CD4-positive, alpha-beta T cell treated with Interleukin-21 for 1 hour (primary cell): ENCODE measurements at places on chromosomes 12 and 14.

- DNase-seq = no peak
Observed at GRCh38 chr14:68124050-68124449, 304.5 kb downstream of the RAD51B start.

DNA sequence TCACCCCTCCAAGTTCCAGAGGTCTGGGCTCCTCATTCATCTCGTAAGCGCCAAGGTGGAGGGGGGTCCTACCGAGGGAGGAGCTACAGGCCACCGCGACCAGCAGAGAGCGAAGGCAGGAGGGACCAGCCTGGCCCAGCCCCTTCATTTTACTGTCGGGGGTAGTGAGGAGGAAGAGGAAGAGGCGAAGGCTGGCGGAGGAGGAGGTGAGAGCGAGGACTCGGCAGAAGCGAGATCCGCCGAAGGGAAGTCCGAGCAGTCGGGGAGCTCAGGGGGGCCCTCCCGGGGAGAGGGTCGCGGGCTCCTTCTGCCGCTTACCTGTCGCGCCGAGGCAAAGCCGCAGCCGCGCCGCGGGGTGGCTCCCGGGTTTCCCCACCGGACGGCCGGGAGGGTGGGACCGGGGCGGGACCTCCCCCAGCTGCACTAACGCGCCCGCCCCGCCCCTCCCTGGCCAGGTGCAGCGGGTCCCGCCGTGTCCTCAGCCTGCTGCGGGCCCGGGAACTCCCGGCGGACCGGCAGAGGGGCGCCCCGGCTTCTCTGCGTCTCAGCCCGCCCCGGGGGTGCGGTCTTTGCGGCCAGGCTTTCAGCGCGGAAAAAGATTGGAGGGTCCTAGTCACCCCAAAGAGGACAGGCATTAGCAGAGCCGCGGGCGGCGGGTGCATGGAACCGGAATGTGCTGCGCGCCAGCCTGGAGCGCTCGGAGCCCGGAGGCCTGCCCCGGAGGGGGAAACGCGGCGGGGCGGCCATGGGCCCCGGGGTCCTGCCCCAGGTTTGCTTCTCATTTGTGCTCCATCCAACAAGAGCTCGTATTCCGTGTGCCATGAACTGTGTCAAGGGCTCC, at the start of gene GALNT6:
Gene GALNT6 (minus strand): TSS at position 124 of the 841 bp plus-strand sequence. CDS start 11,625 bp downstream, outside the sequence.
- DNase-seq = peak; percentile 81

DNA sequence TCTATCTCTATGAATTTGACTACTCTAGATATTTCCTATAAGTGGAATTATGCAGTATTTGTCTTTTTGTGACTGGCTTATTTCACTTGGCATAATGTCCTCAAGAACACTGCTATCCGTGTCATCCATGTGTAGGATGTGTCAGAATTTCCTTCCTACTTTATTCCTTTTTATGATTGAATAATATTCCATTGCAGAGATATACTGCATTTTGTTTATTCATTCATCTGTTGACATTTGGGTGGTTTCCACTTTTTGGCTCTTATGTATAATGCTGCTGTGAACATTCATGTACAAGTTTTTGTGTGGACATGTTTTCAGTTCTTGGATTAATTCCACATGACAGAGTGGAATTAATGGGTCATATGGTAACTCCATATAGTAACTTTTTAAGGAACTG, 45.7 kb upstream of the ATP2A2 start:
- DNase-seq = no peak

- DNase-seq = no peak
Observed at GRCh38 chr14:29391801-29392200, 535.8 kb downstream of the PRKD1 start.

DNA sequence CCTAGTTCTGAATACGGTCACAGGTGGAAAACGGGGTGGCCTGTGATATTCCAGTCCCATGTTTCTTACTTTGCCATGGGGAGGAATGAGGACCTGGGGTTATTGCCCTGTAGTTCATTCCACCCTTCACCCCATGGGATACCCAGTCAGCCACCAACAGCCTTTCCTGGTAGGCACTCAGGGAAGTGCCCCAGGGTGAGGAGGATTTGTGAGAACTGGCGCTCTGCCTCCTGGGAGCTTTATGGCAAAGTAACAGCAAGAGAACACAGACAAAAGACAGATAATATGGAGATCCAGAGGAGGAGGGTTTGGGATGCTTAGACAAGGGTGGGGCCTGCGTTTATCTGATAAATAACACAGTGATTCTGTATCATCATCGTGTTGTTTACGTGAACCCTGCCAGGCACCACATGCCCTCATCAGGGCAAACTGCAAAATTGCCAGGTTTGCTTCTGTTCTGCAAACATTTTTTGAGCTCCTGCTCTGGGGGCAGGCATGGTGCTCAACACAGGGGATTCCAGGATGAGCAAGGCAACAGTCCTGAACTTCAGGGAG, 223.5 kb downstream of the SLC41A2 start:
- DNase-seq = no peak

DNA sequence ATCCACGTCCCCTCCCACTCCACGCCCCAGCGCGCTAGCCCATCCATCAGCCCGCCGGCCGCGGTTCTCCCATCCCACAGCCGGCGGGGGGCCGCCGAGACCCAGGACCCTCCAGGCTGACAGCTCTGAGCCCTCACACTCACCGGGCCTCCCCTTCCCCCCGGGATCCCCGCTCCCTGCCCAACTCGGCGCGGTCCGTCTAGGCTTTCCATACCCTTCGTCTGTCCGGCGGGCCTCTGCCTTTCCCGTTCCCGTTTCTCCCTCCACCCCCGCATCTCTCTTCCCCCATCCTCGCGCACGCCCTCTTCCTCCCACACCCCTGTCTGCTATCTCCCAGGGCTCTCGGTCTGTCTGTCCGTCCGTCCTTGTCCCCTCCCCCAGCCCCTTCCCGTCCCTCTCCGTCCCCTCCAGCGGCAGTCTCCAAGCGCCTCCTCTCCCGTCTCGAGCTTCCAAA, 726 bp downstream of the ZFHX2 start:
- no peak for DNase-seq

GRCh38 chr12:63897931-63898330, 53.4 kb downstream of the SRGAP1 start:
- no peak for DNase-seq

- DNase-seq = no peak
Observed at GRCh38 chr14:49203676-49204075, 382.5 kb downstream of the RPS29 start.

DNA sequence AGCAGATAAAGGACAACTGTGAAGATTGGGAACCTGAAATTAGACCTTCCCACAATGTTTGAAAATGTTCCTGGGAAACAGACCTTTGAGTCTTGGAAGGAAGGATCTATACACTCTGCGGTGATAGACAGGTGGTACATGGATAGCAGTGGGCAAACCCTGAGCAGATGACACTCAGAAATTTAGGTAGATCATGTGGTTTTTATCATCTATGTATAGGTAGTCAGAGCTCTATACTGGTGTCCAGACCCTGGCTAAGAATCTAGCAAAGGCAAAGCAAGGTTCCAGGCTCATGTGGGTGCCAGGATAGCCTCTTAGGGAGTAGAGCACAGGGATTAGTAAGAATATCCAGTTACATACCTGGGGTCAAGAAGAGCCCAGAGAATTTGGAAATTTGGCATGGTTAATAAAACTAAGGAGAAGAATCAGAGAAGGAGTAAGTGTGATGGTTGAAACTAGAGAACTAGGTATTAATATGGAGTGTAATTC, 331.2 kb upstream of the FBXO33 start:
- no peak for DNase-seq

DNA sequence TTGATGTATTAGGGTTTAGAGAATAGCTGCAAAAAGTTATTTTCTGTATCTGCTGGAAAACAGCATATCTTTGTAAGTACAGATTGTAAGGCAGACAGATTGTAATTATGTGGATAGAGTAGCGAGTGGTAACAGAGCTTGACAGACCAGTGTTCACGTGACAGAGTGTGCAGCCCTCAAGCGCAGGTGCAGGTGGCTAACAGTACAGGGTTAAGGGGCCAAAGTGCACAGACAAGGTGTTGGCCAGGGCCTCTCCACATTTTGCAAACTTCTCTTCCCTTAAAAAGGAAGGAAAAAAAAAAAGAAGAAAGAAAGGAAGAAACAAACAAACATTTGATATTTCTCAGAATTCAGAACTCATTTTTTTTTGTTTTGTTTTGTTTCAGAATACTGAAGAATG, 25.2 kb upstream of the KLHL42 start:
- no peak for DNase-seq

DNA sequence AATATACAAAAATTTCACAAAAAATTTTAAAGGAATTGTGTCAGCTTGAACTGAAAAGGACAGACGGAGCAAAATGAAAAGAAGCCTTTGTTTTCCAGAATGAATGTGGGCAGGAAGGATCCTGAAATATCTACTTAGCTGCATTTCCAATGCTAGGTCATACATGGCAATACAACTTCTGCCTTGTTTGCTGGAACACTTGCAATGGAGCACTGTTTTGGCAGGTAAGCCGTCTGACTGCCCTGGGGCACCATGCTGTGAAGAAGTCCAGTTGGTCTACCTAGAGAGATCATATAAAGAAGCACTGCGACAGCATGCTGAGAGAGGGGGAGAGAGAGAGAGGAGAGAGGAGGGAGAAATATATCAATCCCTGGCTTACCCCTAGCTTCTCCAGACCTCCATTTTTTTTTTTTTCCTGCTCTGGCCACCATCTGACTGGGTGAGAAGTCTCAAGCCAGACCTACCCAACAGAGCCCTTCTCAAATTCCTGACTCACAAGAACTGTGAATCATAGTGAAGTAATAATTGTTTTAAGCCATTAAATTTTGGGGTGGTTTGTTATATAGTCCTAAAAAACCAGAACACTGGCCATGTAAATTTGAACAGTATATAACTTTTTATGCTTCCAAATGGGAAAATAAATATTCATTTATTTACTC, 97.1 kb upstream of the PRICKLE1 start:
- no peak for DNase-seq

GRCh38 chr12:121089031-121089812, 43.5 kb upstream of the P2RX7 start:
- DNase-seq = no peak

GRCh38 chr14:77031759-77032490, 3.4 kb upstream of the IRF2BPL start:
- no peak for DNase-seq

DNA sequence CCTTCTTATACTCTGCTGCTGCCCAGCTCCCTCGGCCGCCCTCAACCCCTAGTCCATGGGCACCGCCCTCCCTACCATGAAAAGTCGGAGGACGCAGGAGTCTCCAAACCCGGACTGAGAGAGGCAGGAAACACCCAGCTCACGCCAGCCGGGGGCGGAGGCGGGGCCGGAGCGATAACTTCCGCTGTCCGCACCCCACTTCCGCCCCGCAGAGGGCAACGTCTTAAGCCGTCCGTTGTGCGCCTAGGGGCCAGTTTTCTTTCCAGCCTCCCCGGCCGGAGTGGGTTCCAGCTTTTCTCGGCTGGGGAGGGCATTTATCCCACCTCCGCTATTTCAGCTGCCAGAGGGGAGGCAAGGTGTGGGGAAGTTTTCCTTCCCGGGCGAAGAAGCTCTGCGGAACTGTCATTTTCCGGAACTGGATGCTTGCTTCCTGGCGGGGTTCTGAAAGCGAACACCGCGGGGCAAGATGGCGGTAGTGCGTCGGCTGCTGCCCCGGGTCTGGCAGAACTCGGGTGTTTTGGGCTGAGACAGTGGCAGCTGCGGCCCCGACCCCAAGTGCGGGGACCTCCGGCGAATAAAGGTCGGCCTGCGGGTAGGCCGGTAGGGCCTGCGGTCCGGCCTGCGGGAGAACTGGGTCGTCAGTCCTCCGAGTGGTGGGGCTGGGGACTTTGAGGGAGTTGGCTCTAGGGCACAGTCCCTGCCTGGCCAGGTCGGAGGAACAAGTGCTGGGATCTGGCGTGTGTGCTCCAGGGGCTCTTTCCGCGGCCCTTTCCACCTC, at the start of the genes KCTD10 and UBE3B:
Gene KCTD10 (minus strand): TSS at position 116 of the 778 bp plus-strand sequence. CDS start 38 bp downstream, at position 78.
Gene UBE3B (plus strand): TSS at position 450 of the 778 bp plus-strand sequence. CDS start 5,918 bp downstream, outside the sequence.
- DNase-seq = peak; percentile 87

DNA sequence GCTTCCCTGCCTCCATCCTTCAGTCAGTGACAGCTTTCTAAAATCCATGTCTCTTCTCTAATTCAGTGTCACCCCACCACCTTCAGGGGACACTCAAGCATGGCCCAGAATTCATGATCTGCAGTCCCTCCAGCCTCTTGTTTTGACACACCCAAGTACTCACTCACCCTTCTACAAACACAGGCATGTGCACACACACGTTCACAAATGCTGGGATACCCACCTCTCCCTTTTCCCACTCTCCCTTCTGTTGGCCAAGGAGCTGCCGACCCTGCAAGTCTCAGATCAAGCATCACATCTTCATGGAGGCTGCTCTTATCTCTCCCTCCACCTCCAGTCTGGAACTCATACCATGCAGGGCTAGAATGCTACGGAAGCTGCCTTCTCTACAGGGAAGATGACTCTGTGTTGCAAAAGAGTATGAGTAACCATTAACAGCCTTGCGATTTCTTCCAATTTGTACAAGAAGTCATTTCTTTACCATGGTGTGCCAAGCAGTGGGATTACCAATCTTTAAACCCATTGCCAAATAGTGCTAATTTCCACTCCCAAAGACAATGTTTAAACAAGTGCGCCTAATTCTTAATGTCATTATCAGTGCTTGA, 196.1 kb downstream of the BCL11B start:
- DNase-seq = no peak

DNA sequence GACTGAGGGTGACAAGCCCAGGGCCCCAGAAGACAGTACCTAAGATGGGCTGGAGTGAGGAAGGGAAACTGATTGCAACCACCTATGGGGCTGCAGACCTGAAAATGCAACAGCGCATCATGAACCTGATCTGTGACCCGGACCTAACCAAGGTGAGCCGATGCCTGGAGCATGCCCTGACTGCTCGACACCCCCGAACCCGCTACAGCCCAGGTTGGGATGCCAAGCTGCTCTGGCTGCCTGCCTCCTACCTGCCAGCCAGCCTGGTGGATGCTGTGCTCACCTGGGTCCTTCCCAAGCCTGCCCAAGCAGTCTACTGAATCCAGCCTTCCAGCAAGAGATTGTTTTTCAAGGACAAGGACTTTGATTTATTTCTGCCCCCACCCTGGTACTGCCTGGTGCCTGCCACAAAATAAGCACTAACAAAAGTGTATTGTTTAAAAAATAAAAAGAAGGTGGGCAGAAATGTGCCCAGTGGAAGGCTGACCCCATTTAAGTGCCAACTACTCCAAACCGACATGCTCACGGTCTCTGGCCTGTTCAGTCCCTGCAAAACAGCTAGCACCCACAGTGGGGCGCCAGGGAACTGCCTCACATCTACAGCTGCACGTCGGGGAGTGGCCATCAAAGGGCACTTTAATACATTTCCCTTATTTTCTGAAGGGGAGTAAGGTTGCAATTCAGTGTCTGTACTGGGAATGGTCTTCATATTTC, 4.2 kb downstream of the RDH5 start:
- peak; percentile 77 for DNase-seq

- no peak for DNase-seq
Observed at GRCh38 chr12:31316891-31317290, 9.1 kb downstream of the SINHCAF start.

DNA sequence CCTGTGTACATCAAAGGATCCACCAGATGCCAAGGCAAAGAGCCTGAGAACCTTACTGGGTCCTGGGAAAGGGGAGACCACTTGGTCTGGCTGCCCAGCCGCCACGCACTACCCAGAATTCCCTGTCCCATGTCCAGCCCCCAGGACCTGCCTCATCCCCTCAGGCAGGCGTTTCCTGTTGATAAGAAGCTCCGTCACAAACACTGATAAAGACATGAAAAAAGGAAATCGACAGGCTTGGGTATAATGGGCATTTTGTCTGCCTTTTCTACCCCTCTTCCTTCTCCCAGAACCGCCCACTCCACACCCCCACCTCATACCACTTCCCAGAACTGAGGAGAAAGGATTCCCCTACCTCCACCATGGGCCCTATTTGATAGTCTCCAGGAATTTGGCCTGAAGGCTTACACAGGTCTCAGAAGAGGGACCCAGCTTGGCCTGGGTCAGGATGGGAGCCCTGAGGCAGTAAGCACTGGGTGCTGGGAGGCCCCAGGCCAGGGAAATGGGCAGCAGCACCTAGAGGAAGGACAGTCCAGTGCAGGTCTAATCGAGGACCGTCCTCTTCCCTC, 18.8 kb downstream of the ACVRL1 start:
- no peak for DNase-seq

- no peak for DNase-seq
Observed at GRCh38 chr12:32016680-32017482, 57.7 kb downstream of the RESF1 start.
